ENCODE measurements at places on chromosomes 16 and 17.

DNA sequence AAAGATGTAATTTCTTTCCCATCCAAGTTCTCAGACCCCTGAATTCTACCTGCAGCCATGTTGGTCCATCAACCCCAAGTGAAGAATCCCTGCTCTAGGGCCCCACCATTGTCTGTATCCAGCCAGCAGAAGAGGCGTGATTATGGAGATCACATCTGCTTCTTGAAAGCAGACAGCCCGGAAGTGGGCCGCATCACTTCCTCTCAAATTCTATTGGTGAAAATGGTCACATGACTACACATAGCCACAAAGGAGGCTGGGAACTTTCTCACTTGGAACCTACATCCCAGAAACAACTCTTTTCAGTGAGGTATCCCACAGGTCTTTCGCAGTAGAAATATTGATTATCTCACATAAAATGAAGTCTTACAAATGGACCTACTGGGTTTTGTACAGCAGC lies 40.1 kb downstream of the IL4R start:
- DNase-seq = no peak

DNA sequence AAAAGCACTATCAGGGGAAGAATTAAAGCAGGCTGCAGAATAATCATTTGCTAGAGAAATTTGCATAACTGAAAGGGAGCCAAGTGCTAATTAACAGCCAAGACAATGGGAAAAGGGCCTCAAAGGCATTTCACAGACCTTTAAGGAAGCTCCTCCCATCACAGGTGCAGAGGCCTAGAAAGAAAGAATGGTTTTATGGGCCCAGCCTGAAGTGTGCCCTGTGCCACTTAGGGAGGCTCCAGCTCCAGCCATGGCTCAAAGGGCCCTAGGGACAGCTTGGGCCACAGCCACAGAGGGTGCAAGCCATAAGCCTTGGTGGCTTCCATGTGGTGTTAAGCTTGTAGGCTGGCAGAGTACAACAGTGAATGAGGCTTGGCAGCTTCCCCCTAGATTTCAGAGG lies 50.1 kb downstream of the RNF112 start:
- DNase-seq = no peak

DNA sequence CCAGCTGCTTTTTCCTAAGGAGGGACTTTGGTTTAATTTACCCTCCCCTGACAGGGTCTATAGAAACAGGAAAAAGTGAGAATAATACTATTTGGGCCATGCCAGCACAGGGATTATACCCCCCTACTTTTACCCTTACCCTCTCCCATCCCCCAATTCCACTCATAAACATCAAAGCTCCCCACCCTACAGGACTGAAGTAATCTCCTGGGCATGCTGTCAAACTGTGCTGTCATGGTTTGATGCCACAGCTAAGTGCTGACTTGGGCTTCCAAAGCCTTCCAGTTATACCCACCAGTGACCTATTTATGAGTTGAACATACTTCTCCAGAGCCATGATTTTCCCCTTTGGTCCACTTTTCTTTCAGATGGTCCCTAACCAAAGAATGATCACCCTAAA lies 12.8 kb downstream of the PHF12 start:
- DNase-seq = no peak

- no peak for DNase-seq
Observed at GRCh38 chr16:84868328-84868727, 48.5 kb downstream of the CRISPLD2 start.

DNA sequence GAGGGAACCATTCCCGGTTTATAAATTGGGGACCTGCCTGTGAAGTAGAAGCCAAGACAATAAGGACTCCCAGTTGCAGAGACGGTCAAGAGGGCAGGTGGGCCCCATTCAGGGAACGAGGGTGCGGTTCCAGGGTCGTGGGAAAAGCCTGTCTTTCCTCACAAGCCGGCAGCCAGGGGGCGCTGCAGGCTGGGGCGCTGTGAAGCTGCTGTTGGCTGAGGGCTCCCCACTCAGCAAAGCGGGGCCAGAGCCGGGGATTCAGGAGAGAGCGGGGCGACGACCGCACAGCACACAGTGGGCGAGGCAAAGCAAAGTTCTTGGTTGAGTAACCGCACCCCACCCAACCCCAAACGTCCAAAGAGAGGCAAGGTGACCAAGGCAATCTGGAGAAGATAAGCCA lies 24.9 kb downstream of the CDRT15 start:
- no peak for DNase-seq

Measured in DMS 273 treated with DMSO at 0.1 percent for 48 hours (cell line).